ENCODE measurements at places on chromosomes 4 and X.

- no peak for DNase-seq
Measured at GRCh38 chrX:118218079-118218478, 101.5 kb upstream of the KLHL13 start.

DNA sequence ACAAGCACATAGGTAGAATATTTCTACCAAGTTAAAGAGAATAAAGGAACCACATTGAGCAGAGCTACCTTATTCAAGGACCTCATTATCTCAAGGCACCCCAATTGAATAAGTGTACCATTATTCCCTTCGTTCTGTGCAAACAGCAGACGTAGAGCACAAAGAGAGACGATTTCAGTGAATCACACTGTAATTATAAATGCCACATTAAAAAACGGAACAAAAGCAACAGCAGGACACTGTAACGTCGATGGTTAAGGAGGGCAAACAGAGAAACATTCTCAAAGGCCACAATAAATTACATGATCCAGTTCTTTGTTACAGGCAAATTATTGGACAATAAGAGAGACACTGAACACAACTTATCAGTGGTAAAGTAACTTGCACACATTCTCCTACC lies 644.1 kb upstream of the TENM3 start:
- peak; percentile 81 for DNase-seq

DNA sequence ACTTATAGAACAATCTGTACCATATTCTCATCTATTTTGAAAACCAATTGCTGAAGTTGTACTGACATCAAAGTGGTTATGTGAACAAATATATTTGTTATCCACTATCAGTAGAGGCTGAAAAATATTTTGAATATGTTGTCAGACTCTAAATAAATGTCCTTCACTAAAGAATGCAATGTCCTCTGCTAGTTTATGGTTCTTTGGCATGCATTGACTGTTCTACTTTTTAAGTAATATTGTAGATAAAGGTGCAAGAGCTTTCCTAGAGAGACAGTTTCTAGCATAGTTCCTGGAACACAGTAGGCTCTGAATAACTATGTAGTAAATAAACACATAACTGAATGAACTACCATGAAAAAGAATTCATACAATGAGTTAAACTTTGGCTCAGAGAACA lies 18.2 kb upstream of the COX7B2 start:
- no peak for DNase-seq

- DNase-seq = peak; percentile 79
Measured at GRCh38 chrX:115690511-115691216, 129.7 kb downstream of the PLS3 start.

DNA sequence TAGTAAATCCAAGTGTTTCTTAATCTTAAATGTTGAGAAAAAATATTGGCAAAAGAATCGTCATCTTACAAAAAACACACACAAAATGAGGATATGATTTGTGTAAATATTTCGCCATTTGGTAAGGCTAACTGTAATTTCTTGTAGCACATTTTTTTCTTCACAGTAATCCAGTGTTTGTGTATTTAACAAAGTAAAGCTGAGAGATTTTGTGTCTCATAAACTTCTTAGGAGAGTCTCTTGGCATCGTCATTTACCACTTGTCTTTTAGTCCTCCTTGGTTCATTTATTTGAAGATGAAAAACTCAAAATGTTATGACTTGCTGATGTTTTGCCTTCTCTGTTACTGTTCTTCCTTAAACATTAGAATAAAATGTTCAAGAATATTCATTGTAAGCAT lies 326.7 kb upstream of the PITX2 start:
- DNase-seq = no peak

GRCh38 chr4:25915353-25915705 lies 1.3 kb downstream of the SMIM20 start:
- DNase-seq = no peak

GRCh38 chrX:53263597-53264094 lies 17.7 kb downstream of the IQSEC2 start:
- no peak for DNase-seq

- no peak for DNase-seq
Measured at GRCh38 chr4:3290889-3291321, 1.9 kb upstream of the RGS12 start.

- no peak for DNase-seq
Measured at GRCh38 chr4:113433116-113433515, 328.4 kb downstream of the CAMK2D start.

Measured in NCI-H1436 (cell line).